ENCODE measurements at places on chromosomes 3 and 15.

DNA sequence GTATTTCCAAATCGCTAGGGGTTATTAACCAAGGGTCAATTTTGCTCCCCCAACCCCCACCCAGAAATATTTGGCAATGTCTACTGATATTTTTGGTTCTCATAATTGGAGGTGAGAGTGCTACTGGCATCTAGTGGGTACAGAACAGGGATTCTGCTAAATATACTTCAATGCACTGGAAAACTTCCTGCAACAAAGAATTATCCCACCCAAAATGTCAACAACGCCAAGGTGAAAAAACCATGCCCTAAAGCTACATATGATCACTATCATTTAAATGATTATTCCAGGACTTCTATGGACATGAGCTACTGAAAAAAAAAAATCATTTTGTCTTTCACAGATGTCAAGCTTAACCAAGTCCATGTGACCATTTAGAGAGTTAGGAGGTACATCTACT, 867.9 kb downstream of the FHIT start:
- H3K27me3 ChIP-seq, result no peaks in the 10 kb centered on the region
- no peak overlapping the region for H3K27ac ChIP-seq
- no peak overlapping the region for H3K4me3 ChIP-seq
- no peak for ATAC-seq
- H3K4me1 ChIP-seq, result no peaks in the 10 kb centered on the region

DNA sequence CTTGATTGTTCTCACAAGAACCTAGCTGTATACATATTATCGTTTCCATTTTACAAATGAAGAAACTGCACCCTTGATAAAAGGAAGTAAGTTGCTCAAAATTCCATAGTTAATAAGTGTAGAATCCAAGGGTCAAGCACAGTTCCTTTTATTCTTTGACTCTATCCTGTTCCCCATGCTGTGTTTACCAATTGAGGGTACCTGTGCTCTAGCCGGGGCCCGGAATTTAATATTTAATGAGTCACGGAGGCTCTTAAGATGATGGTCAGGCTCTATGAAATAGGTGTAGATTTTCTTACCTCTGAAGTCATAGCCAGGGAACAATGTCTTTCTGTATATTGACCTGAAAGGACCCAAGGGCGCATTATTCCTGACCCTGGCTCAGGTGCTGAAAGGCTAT, 65.2 kb downstream of the LPP start:
- no peak overlapping the region for H3K4me3 ChIP-seq
- H3K36me3 ChIP-seq, result peaks cover 15% of the 10 kb centered on the region
- no peaks in the 10 kb centered on the region for H3K27me3 ChIP-seq
- H3K27ac ChIP-seq, result no peak overlapping the region
- H3K4me1 ChIP-seq, result peaks cover 20% of the 10 kb centered on the region

DNA sequence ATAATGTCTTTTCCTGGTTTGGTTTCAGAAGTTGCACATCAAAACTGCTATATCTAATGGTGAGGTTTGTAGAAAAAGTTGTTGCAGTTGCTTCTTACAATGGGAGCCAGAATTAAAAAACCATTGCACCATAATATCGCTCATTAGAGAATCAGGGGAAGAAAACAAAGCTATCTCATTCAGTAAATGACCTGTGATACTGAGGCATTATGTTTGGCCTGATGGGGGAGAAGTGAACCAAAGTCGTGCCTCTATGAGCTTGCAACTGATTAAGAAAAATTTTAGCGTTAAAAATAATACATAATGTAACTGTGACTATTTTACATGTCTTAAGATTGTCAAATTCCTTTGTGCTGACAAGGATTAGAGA, 60.2 kb upstream of the ARHGEF26 start:
- no peaks in the 10 kb centered on the region for H3K27me3 ChIP-seq
- no peak for ATAC-seq
- no peaks in the 10 kb centered on the region for H3K36me3 ChIP-seq
- no peak overlapping the region for H3K4me3 ChIP-seq
- H3K27ac ChIP-seq, result no peak overlapping the region

GRCh38 chr3:31880020-31880419, 101.0 kb downstream of the OSBPL10 start:
- peak; percentile 83 for ATAC-seq
- H3K27me3 ChIP-seq, result no peaks in the 10 kb centered on the region
- H3K36me3 ChIP-seq, result peaks cover 39% of the 10 kb centered on the region
- peaks cover 75% of the 10 kb centered on the region for H3K4me1 ChIP-seq

DNA sequence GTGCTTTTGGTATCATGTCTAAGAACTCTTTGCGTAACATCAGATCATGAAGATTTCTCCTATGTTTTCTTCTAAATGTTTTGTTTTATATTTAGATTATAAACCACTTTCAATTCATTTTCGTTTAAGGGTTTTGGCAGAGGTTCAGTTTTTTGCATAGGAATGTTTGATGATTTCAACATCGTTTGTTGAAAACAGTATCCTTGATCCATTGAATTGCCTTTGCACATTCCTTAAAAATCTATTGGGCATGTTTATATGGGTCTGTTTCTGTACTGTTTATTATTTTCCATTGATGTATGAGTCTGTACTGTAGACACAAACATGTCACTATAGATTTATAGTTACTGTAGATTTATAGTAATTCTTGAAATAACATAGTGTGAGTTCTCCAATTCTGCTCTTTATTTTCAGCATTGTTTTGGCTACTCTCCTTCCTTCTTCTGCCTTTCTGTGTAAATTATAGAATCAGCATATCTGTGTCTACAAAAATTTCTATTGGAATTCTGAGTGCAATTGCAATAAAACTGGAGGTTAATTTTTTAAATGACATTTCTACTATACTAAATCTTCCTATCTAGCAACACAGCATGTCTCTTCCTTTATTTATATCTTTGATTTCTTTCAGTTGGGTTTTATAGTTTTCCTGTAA, 374.0 kb downstream of the SV2B start:
- H3K27me3 ChIP-seq, result no peaks in the 10 kb centered on the region
- no peak overlapping the region for H3K4me3 ChIP-seq
- H3K36me3 ChIP-seq, result no peaks in the 10 kb centered on the region

DNA sequence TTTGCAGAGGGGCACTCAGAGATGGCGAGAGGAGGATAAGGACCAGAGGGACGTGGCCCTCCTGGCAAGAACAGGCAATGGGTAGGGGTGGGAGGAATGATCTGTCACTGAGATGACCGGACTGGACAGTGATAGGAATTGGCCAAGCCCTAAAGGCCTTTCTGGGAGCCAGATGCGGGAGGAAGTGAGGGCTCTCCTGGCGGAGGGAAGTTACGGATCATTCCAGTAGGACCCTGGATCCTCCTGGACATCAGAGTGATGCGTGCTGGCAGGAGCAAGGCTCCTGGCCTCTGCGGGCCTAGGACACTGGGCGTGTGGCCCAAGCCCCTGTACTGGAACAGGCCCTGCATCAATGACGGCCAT, 23.4 kb downstream of the KIF7 start:
- H3K36me3 ChIP-seq, result peaks cover 6% of the 10 kb centered on the region
- no peak overlapping the region for H3K27ac ChIP-seq

DNA sequence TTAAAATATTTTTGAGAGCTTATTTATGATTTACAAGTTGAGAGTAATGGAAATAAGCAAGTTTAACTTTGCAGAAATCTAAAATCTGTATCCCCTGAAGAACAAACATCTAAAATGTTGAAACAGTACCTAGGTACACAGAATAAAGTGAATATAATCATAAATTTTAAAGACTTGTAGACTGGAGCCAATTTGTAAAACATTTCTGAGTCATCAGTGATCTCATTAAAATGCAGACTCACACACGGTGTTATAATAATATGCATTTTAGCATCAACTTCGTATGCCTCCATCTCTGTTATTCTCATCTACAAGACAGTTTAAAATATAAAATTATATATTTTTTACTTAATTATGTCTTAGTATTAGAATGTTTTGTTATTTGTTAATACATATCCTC, 399.5 kb upstream of the GOLIM4 start:
- no peak overlapping the region for H3K27ac ChIP-seq
- H3K4me1 ChIP-seq, result no peaks in the 10 kb centered on the region
- H3K4me3 ChIP-seq, result no peak overlapping the region
- no peaks in the 10 kb centered on the region for H3K36me3 ChIP-seq
- ATAC-seq, result no peak

GRCh38 chr3:14435175-14436014, 33.0 kb downstream of the SLC6A6 start:
- no peaks in the 10 kb centered on the region for H3K27me3 ChIP-seq
- peak overlapping the region; percentile 94 for H3K27ac ChIP-seq
- ATAC-seq, result no peak
- no peak overlapping the region for H3K4me3 ChIP-seq

- H3K27ac ChIP-seq, result no peak overlapping the region
- peak; percentile 24 for ATAC-seq
- peaks cover 8% of the 10 kb centered on the region for H3K4me1 ChIP-seq
- H3K27me3 ChIP-seq, result no peaks in the 10 kb centered on the region
Measured at GRCh38 chr3:72316501-72317279, 531.6 kb downstream of the SHQ1 start.

GRCh38 chr3:129593595-129594339, 12.7 kb downstream of the PLXND1 start:
- H3K4me3 ChIP-seq, result no peak overlapping the region
- H3K4me1 ChIP-seq, result peaks cover 14% of the 10 kb centered on the region

DNA sequence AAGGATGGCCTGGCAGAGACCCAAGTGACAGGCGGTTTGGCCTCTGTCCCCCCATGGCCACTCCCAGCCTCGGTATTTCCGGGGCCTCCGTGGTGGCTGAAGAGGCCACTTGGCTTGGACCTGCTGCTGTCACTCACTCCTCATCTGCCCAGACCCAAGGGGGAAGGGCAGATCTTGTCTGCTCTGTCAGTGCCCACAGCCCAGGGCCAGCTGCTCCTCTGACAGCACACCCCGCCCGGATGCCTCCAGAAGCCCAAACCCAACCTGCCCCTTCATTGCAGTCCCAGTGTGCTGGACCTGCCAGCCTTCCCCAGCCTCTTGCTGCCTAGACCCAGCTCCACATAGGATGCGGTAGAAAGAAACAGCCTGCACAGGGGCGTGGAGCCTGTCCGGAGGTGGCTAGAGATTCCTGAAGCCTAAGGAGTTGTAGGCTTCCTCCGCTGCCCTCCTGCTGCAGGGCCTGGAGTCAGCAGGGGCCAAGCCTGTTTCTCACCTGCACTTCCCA, 52.0 kb downstream of the MAGEF1 start:
- H3K36me3 ChIP-seq, result no peaks in the 10 kb centered on the region
- peaks cover 9% of the 10 kb centered on the region for H3K27me3 ChIP-seq
- peaks cover 35% of the 10 kb centered on the region for H3K4me1 ChIP-seq
- no peak overlapping the region for H3K27ac ChIP-seq
- ATAC-seq, result no peak

DNA sequence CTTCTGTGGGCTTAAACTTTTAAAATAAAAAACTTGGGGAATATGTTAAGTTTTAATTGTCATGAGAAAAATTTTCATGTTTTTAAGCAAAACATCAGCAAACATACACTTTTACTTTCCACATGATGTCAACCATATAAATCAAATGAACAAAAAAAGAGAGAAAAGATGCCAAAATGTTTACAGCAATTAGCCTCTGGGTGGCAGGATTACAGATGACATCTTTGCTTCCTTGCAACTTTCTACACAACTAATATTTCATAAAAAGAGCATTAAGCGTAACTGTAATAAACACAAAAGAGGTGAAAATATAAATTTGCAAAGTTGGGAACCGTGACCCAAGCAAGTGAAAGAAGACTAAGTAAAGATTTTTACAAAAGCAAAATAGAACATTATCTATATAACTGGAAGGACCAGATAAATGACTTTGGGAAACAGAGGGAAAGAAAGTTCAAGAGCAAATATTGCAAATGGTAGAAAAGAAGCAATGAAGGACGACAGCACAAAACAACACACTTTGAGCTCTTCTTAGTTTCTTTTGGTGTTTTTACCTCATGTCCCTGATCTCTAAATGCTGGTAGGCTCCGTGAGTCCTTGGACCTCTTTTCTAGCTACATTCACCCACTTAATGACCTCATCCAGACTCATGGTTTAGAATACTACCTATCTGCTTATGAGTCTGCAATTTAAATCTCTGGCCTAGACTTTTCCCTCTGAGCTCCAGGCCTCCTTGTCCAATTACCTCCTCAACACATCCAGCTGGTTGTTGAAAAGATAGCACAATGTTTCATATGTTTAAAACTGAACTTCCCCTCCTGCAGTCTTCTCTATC, 9.4 kb downstream of the TP53BP1 start:
- no peaks in the 10 kb centered on the region for H3K27me3 ChIP-seq
- peaks cover 9% of the 10 kb centered on the region for H3K4me1 ChIP-seq
- H3K4me3 ChIP-seq, result no peak overlapping the region
- no peak for ATAC-seq
- no peak overlapping the region for H3K27ac ChIP-seq

- peak overlapping the region; percentile 100 for H3K27ac ChIP-seq
- peaks cover 54% of the 10 kb centered on the region for H3K4me1 ChIP-seq
Measured at GRCh38 chr3:104519468-104520227, 847.1 kb upstream of the ALCAM start.

GRCh38 chr3:150798122-150798618, 35.2 kb upstream of the SIAH2 start:
- ATAC-seq, result no peak
- H3K27me3 ChIP-seq, result no peaks in the 10 kb centered on the region
- H3K4me1 ChIP-seq, result peaks cover 28% of the 10 kb centered on the region
- H3K27ac ChIP-seq, result no peak overlapping the region
- H3K36me3 ChIP-seq, result no peaks in the 10 kb centered on the region
- H3K4me3 ChIP-seq, result no peak overlapping the region

DNA sequence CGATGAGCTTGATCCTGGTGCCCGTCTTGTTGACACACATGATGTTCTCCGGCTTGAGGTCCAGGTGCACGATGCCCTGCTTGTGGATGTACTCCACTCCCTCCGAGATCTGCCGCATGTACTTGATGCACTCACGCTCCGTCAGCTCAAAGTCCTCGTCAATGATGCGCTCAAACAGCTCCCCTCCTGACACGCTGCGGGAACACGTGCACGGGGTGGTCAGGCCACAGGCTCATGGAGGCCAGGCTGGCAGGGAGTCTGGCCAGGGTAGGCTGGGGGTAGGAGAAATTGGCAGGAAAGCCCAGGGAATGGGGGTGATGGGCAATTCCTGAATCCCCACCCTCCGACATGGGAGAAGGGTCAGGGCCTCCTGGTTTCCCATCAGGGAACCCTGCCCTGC, 55.5 kb upstream of the HACD2 start:
- H3K27me3 ChIP-seq, result no peaks in the 10 kb centered on the region
- H3K27ac ChIP-seq, result no peak overlapping the region
- H3K36me3 ChIP-seq, result no peaks in the 10 kb centered on the region
- ATAC-seq, result no peak
- no peaks in the 10 kb centered on the region for H3K4me1 ChIP-seq
